ENCODE measurements at places on chromosomes 4 and X.

- DNase-seq: no peak
These were observed 77.7 kb upstream of the INTU start for GRCh38 chr4:127555106-127555505.

GRCh38 chr4:79662651-79663050, 254.6 kb upstream of the GK2 start:
- no peak for DNase-seq

GRCh38 chr4:25771672-25772071, 91.1 kb downstream of the SEL1L3 start:
- no peak for DNase-seq

DNA sequence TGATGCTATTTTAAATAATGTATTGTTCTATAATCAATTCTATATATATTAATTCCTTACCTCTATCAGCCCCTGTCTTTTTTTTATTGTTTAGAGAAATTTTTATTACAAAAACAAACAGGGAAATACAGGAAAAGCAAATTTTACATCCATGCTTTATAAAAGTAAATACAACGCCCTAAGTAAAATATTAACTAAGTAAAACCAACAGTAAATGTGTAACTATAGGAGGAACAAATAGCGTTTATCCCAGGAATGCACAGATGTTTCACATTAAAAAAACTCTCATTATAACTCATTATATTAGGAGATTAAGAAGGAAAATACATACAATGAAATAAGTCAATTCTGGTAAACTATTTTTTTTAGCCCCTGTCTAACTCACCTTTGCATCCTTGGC, 8.2 kb upstream of the ITM2A start:
- DNase-seq: no peak
